ENCODE measurements at places on chromosomes 1 and 21.

- no peak for DNase-seq
Observed at GRCh38 chr1:34781071-34781843, at the start of gene GJB3. TSS of gene GJB3 (plus strand) at chr1:34781214. CDS start at chr1:34784763, 3,549 bp downstream.

DNA sequence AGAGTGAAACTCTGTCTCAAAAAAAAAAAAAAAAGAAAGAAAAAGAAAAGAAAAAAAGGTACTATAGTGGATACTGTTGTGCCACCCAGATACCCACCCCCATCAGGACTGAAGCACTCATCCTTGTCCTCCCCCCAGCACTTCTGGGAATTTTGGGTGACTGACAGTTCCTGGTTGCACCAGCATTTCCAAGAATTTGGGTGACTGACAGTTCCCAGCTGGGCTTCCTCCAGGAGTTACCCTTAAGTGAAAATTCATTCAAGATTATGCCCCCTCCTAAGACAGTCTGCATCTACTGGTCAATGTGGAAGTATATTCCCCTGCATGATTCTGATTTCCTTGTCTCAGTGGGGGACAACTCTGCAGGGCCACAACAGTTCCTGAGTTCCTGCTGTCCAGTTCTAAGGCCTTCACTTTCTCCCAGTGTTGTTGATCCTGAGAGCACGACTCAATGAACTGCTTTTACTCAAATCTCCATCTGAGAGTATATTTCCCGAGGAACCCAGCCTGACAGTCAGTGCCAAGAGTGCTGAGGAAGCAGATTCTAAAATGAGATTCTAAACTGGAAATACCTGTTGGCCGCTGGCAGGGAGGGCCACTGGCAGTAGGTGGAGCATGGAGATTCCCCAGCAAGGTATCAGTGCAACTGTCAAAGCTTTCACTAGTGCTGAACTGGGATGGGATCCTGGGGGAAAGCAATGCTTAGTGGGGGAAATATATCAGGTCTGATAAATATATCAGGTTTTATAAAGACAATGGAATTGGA lies 18.5 kb downstream of the RIIAD1 start:
- DNase-seq, result no peak

- no peak for DNase-seq
Observed at GRCh38 chr1:86365896-86366295, 30.2 kb downstream of the ODF2L start.

DNA sequence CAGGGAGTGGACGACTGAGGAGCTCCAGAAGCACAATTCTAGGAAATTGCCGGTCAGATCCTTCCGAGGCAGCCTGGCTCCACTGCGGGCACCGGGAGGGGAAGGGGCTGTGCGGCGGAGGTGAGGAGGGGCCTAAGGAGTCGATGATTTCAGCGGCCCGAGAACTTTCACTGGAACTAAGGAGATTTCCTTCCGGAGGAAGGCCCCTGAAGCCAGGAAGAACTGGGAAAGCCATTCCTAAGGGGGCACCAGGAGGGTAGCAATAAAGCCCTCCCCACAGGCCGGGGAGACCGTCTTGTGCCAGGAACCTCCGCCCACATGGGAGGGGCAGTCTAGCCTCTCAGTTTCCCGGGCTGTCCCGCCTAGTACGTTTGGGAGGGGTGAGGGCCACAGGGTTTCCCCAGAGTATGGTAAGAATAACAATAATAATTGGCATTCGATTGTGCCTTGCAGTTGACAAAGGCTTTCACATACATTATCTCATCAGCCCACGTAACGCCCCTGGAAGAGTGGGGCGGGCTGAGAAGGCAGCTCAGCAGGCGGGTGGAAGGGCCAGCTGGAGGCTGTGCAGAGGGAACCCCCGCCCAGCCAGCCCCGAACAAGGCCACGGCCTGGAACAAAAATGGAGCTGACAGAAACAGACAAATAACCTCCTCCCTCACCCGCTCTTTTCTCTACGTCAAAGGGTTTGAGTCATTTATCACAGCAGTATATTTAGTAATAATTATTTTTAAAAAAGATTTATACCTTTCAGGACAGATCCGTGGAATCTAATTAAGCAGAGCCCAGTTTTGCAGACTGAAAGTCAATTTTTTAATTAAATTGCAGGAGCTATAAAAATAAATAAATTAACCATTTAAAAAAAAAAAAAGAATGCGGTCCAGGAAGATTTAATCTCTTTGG lies 19.8 kb downstream of the NPR1 start:
- no peak for DNase-seq
